ENCODE measurements at places on chromosomes 3 and 15. TPM values are rescaled to one million over a fixed set of nuclear protein-coding genes. Genes with fewer than 3 reads are reported as not detected.

DNA sequence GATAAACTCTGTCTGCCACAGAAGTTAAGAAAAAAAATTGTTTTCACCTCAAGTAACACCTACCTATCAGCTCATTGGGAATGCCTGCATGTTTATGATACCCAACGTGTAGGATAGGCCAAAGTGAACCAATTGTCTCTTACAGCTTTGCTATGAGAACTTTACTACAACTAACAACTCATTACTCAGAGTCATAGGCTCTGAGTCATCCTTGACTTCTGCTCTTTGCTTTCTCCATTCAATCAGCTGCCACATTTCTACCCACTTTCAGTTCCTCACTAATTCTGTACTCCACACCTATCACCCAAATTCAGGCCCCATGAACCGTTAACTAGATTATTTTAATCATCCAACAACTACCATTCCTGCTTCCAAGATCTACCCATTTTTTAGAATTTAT, 843.9 kb downstream of the TUSC7 start:
- no peak for DNase-seq

SNX1 gene
- 116 TPM for total RNA-seq

GRCh38 chr3:112446343-112446742, 52.9 kb downstream of the BTLA start:
- no peak for DNase-seq

ZNF80 gene
- 0.74 TPM for total RNA-seq

TMEM43 gene
- 36.7 TPM for total RNA-seq

GOLGA6A gene
- total RNA-seq = not detected

GRCh38 chr15:41160639-41161315, 44.7 kb upstream of the INO80 start:
- no peak for DNase-seq

ADGRG7 gene
- total RNA-seq = not detected

DNA sequence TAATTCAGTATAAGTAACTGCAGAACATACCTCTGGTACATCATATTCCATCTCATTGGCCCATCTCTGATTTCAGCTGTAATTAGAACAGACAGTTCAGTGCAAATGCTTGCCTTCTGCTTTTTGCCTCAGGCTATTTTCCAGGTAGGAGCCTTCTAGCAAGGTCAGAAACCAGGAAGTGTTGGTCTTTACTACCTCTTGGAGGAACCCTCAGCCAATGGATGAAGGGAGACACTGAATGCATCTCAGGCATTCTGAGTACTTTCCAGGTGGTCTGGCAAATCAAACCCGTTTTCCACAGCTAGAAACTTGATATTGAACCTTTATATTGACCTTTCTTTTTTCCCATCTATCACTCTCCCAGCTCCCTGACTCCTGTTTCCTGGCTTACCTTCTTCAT, 348.5 kb upstream of the SOX2 start:
- no peak for DNase-seq

DNA sequence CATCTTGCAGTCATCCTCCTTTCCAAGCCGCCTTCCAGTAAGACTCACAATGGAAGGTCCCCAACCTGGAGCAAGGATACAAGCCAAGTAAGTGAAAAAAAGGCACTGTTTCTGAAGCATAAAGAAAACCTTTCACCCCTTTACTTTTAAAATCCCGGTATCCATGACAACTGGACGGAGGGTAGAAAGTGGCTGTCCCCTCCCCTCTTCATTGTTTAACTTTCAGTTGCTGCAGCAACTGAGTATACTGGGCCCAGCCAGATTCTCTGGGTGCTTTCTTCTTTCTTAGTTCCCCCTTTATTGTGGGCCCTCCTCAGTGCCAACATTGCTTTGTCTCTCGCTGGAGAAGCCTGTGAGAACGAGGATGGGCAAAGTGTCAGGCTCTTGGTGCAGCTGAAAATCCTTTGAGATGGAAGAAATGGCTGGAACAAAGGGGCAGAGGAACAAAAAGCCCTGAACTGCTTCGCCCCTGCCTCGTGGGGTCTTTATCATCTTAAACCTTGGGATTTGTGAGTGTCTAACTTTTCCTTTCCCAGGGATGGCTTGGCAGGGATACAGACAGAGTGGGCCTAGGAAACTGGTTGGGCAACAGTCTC, 224.0 kb upstream of the RGMA start:
- DNase-seq = no peak

RFX7 gene
- total RNA-seq = 37.7 TPM

CDHR4 gene
- total RNA-seq = 0.16 TPM

ENTPD3 gene
- total RNA-seq = not detected

DNA sequence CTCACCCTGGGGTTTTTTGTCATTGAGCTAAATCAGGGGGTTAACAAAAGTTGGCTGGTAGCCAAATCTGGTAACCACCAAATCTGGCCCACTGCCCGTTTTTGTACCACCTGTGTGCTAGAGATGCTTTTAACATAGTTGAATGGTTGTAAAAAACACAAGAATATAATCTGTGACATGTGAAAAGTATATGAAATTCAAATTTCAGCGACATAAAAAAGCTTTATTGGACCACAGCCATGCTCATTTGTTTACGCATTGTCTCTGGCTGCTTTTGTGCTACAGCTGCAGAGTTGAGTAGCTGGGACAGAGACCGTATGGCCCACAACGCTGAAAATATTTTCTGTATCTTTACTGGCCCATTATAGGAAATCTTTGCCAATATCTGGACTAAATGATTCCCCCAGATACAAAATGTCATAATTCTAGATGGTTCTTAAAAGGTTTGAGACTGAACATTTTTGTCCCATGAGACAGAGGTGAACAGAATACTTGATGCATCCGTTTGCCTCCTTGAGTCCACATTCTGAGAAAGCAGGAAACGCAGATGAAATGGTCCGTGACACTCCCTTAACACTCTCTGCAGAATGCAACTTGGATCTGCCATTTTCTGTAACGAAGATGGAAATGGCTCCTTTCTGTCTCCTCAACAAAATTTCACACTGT, 120.9 kb upstream of the PDZRN3 start:
- DNase-seq = no peak

MRPL3 gene
- total RNA-seq = 149 TPM

DNA sequence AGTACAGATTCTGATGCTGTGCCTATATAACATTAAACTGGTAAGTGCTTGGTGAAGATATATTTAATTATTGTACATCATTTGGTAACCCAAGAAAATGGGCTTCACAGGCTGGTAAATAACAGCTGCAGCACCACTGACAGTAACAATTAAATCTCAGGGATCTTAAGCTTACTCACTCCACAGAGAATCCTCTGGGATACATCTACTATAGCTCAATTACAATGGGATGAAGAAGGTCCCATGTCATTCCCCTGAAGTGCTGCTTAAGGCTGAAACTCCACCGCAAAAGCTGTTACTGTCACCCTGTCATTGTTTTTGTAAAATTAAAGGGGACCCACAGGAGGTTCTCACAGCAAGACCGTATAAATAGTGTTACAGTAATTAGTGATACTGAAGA, 153.0 kb downstream of the IMPG2 start:
- no peak for DNase-seq

GRCh38 chr3:106296062-106296461, 427.2 kb upstream of the CBLB start:
- DNase-seq = no peak

PPM1M gene
- total RNA-seq = 46.4 TPM
